ENCODE measurements at places on chromosomes 6 and 20. TPM values are rescaled to one million over a fixed set of nuclear protein-coding genes. Genes with fewer than 3 reads are reported as not detected.

GRCh38 chr20:1858871-1859270, 36.3 kb upstream of the SIRPA start:
- no peak for DNase-seq

DNA sequence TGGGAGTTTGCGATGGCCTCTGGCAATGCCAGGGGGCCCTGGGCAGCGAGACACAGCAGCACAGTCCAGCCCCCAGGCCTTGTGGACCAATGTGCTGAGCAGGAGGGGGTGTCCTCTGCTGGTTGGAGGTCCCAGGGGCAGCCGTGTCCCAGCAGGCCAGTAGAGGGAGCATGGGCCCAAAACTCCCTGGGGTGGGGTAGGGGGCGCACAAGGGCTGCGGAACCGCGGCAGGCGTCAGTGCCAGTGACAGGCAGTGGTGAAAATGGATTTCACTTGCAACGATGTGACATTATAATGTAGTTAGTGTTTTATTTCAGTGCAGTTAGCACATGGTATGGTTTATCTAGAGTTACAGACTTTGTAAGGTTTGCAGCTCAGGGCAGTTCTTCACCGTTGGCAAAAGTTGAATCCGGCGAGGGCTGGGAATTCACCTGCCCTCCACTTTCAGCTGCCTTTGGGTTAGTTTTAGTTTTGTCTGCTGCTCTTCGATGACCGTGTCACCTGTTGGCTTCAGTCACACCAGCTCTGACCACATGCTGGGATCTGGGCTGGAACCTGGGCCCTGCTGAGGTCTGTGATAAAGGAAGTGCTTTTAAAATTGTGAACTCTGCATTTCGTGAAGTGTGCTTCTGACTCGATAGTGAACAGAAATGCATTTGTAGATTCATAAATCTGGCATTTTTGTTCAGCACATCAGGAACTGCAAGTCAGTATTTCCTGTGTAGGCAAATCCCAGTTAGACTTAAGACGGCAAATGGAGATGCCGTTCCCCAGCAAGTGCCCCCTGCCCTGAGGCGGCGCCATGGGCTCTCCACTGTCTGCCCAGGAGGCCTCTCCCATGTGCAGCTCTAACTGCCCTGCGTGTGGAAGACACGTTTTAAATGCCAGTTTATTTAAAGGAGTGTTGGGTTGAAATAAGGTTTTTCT, 46.8 kb downstream of the PYGB start:
- peak; percentile 77 for DNase-seq

DNA sequence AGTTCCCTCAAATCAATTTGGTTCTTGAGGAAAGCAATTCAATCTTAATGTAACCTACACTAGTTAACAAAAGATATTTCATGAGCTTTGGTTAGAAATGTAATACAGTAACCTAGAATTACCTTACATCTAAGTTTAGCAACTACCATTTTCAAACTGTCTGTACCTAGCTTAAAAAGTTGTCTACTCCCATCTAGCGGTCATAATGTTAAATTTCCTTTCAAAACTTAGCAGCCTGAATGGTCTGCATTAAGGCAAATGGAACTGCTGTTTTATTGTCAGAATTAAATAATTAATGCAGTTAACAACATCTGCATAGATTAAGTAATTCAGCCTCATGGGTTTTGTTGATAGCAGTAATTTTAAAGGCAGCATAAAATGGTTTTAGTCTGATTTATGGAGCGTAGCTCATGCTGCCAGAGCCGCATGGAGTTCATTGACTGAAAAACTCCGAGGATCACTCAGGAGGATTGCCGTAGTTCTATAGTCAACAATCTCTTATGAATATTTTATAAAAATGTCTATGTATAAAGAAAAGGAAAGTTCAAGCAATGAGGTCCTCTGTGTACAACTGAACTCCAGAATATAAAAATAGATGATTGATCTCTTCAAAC, 485.4 kb upstream of the MANEA start:
- DNase-seq = no peak

DNA sequence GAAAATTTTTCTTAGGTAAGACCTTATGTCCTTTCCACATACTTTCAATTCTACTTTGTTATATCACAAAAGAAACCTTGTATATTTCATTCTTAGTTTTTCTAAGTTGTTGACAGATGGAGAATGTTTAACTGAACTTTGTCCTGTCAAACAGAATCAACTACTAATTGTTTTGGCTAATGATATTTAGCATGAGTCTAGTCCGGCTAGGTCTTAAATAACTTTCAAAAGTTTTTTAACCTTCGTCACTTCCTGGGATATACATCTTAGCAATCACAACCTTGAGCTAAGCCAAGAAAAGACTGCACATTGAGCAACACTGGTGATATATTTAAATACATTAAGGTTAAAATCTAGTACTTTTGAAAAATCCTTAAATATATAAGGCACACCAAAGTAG, 62.9 kb upstream of the RUNX2 start:
- DNase-seq = no peak

DNA sequence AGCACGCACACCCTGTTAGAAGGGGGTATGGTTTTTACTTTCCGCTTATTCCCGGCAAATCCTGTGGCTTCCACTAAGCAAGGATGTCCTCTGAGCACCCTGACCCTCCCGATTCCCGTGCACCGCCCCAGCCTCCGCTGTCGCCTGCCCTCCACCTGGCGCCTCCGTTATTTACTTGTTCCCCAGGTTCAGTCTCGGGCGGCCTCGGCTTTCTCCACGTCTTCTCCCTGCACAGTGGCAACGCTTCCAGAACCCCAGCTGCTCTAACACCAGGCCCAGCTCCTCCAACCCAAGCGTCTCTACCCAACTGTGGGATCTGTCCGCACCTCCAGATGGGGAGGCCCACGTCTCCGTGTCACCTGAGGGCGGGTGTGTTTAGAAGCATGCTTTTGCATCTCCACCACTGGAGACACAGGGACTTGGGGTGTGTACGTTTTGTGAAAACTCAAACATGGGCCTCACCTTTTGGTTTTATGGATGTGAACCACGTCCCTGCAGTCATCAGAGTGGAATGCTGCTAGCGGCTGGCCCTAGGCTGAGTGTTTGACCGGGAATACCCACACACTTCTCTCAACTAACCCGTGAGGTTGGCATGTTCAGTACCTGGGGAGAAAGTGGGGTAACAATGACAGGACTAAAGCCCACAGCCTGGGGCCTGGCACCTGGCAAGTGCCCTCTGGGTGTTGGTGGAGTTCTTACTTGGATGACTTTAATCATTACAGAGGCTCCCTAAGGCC, 79.9 kb downstream of the THBS2 start:
- no peak for DNase-seq

GRCh38 chr6:36577301-36577700, 16.9 kb upstream of the SRSF3 start:
- no peak for DNase-seq

GRCh38 chr6:159445351-159445750, 247.7 kb downstream of the SOD2 start:
- DNase-seq = no peak

DNA sequence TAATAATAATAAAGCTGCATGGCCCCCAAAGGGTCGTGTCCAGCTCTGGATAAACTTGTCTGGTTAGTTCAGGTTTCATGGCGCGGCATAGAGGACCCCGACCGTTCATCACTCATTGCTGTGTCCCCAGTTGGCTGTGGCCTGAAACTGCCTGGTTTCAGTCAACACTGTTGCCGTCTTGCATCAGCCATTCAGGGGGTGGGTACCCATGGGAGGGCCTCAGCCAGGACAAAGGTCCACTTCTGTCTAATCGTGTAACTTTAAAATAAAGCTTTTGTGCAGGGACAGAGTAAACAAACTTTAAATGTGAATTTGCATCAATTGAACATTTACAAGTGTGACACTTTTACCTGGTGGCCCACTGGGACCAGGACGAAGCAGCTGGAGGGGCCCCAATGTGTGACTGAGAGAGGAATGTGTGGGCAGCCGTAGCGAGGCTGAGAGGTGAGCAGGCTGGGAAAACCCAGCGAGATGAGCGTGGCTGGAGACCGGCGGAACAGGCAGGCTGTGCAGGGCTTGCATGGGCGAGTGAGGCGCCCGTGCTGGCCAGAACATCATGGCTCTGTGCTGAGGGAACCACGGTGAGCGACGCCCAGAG, 22.3 kb upstream of the UNC93A start:
- no peak for DNase-seq

GRCh38 chr20:869606-870005, 36.1 kb downstream of the FAM110A start:
- DNase-seq = no peak

Gene RAMACL
- total RNA-seq = 1.1 TPM

Gene ULBP3
- total RNA-seq = 0.75 TPM

Gene EPPIN
- total RNA-seq = not detected

Data from natural killer cell (primary cell).